Right lung (tissue), 10 donors: ENCODE measurements at places on chromosomes 7 and 10. TPM values are rescaled to one million over a fixed set of nuclear protein-coding genes. Genes with fewer than 3 reads are reported as not detected.

- no peak for DNase-seq
Measured at GRCh38 chr10:1464881-1465417, 272.4 kb downstream of the ADARB2 start.

DNA sequence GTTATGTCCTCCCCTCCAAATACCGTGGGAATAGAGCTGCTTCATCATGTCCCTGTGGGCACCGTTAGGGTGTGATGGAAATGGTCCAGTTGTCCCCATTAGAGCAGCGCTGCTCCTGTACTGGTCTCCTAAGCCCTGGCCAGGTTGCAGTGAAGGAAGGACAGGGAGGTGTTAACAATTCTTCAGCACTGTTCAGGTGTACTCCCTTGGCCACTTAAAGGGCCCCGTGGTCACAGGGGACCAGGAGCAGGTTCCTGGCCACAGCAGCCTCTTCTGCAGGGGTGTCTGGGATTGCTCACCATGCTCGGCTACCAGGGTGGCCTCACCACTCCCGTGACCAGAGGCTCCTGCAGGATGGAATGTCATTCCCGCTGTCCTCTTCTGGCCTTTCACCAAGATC lies 65.8 kb downstream of the MINDY4 start:
- no peak for DNase-seq

- no peak for DNase-seq
Measured at GRCh38 chr7:44376429-44377133, 51.2 kb upstream of the CAMK2B start.

DNA sequence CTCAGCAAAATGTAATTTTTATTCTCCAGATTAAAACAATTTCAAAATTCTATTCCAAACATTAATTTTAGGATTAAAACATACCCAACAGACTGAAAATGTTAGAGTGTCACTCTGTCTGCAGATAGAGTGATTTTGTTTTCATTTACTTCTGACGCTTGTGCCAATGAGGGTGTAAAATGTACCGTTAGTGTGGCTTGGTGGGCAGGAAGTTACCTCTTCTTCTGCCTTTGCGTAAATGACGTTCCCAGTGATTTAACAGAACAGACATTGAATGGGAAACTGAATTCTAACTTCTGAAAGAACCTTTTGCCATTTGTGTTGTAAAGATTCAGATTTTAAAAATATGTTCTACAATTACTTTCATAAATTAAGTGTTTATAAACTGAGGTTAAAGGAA lies 47.0 kb upstream of the DRGX start:
- DNase-seq, result no peak

DNA sequence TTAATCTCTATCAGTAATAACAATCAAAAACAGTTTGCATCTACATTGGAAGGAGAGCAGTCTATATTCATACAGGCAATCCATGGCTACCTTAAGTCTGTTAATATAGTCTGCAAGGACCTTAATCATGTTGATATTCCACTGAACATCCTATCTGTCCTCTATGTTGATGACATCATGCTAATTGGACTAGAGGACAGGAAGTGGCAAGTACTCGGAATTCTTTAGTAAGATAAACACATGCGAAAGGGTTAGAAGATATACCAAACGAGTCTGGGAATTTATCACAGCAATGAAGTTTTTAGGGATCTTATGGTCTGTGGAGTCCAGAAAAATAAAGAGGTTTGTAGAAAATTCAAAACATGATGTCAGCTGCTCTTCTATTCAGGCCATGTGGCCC lies 11.3 kb upstream of the SAMD9L start:
- DNase-seq, result no peak

- DNase-seq, result no peak
Measured at GRCh38 chr10:93346694-93347093, 135.4 kb downstream of the MYOF start.

- DNase-seq, result no peak
Measured at GRCh38 chr7:22783421-22783820, 39.2 kb downstream of the TOMM7 start.

GRCh38 chr7:8742837-8743236 lies 309.4 kb downstream of the NXPH1 start:
- DNase-seq, result no peak

DNA sequence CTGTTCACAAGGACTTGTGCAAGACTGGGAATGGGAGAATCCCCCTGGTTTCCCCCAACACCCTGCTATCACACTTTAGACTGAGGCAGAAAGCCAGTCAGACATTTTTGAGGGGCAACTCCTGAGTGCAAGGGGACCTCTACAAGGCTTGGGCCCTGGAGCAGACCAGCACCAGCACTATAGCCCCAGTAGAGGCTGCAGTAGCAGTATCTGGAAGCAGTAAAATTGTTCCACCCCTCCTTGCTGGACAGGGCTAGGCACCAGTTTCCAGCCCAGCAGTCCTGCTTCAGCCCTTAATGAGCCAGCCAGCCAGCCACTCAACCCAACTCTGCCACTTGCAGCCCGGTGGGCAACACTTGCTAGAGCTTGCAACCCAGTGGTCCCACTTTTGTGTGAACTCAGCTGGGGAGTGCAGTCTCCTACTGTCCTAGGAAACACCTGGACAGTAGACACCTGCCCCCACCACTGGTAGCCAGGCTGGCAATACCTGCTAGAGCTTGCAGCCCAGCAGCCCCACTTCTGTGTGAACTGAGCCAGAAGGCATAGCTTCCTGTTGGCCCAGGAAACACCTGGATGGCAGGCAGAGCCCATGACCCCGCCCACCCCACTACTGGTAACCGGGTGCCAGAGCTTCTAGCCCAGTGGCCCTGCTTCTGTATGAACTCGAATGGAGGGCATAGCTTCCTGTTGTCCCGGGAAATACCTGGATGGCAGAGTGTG lies 65.0 kb downstream of the FBXL13 start:
- DNase-seq, result no peak

DNA sequence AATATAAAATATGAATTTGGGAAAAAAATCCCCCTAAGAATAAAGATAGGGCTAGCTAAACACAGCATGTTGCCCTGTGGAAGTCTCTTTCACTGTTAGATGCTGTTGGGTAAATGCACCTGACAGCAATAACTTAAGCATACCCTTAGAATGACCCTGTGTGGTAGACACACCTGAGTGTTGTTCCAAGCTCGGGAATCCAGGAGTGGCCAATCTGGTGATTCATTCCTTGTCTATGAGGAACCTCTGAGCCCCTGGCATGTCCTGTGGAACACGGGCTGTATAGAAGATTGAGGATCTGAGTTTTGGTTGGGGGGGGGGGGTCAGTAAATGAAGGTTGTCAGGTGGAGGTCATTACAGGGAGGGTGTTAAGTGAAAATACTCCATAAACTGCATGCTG lies 730.0 kb upstream of the IGFBP3 start:
- no peak for DNase-seq

DNA sequence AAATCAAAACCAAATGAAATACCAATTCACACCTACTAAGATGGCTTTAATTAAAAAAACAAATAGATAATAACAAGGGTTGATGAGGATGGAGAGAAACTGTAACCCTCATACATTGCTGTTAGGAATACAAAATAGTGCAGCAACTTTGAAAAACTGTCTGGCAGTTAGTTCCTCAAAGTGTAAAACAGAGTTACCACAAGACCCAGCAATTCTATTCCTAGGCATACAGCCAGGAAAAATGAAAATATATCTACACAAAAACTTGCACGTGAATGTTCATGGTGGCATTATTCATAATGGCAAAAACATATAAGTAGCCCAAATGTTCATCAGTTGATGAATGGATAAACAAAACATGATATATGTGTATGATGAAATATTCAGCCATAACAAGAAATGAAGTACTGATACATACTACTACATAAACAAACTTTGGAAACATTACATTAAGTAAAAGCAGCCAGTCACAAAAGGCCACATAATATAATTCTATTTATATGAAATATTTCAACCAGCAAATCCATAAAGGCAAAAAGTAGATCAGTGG lies 83.5 kb downstream of the BRAF start:
- DNase-seq, result no peak

DNA sequence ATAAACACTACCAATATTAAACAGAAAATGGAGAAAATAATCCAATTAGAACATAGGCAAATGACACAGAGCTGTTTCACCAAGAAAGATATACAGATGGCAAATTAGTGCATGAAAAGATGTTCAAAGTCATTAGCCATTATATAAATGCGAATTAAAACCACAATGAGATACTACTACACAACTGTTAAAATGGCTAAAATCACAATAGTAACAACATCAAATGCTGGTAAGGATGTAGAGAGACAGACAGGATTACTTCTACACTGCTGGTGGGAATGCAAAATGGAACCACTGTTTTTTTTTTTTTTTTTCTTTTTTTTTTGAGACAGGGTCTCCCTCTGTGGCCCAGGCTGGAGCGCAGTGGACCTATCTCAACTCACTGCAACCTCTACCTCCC lies 114.9 kb upstream of the RHEB start:
- DNase-seq, result no peak

- no peak for DNase-seq
Measured at GRCh38 chr10:14671386-14671831, 103.3 kb downstream of the FAM107B start.

The ZNF503 gene
- polyA plus RNA-seq, result 43.6 TPM

The IQUB gene
- polyA plus RNA-seq, result 3.7 TPM

The MGAM2 gene
- polyA plus RNA-seq, result 0.18 TPM
